ENCODE measurements at places on chromosomes 3 and 15.
A peak's percentile ranks its signal among the peaks of the same experiment; 100 is the strongest.

DNA sequence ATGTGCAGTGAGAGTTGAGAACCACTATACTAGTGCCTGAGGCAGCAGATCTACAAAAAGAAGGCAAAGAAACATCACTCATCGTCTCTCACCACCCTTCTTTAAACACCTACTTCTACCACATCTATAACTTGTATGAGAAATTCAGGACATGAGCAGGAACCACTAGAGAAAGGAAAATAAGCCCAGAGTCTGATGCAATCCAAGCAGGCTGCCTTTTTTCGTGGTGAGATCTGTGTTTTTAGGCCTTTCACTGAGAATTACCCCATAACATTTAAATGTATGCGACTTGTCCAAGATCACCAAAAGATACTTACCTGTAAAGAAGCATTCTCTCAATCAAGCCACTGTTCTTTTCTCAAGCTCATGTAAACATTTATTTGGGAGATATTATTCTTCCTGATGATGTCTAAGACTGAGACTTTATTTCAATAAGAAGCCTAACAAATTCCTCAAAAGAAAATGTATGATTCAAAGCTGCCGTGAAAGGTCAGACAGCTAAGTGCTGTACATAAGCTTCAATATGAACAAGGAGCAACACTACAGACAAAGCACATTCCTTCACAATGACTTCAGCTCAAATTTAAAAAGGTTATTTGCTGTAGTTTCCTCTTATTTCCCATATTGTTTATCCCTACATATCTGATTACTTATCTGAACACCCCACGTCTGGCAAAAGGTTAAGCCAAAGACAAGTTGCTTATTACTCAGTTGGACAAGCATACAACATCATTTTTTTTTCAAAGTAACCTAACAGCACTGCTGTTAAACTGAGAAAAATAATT lies 16.5 kb downstream of the SPICE1 start:
- no peak for DNase-seq

- DNase-seq = no peak
These were observed 93.5 kb downstream of the SERPINI1 start for GRCh38 chr3:167829071-167829470.

- DNase-seq = no peak
These were observed 16.2 kb upstream of the ANKDD1A start for GRCh38 chr15:64895285-64896065.

- DNase-seq = peak; percentile 83
These were observed at the start of gene RAB43 for GRCh38 chr3:129121792-129122411. Gene RAB43, minus strand, starts transcription at chr3:129121804. Its CDS starts 315 bp downstream, at chr3:129121489.

DNA sequence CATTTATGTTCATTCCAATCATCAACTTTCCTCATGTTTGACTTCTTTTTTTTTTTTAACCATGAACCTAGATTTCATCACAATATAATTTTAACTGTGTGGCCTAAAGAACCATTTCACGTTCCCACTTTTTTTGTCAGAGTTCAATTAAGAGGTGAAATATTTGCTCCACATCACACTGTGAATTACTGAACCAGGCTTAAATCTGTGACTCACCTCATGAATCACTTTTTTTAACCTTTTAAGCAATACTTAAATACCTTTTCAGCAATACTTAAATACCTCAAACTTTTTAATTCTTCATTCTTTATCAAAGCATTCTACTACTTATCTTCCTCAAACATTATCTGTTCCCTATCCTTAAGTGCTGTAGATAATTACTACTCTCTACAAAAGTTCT lies 137.6 kb downstream of the SI start:
- DNase-seq = no peak

DNA sequence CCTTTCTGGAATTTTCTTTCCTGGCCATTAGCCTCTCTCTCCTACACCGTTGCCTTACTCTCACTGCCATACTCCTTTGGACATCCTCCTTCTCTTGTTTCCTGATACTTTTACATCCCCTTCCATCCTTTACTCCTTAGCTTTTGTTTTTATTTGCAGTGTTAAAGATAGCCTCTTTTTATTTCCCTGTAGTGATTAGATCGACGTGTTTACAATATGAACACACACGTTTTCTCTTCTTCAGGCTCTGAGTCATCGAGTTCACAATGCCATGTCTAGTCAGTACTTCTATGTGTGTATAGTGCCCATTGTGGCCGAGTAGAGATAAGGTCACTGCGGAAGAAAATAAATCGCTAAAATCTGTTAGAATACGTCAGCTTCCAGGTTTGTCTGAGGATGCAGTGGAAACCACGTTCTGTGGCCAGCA lies 208.5 kb downstream of the LPP start:
- DNase-seq = no peak

GRCh38 chr3:111872979-111873378 lies 13.9 kb downstream of the PHLDB2 start:
- no peak for DNase-seq

GRCh38 chr3:21013566-21013965 lies 737.4 kb downstream of the ZNF385D start:
- DNase-seq = no peak

DNA sequence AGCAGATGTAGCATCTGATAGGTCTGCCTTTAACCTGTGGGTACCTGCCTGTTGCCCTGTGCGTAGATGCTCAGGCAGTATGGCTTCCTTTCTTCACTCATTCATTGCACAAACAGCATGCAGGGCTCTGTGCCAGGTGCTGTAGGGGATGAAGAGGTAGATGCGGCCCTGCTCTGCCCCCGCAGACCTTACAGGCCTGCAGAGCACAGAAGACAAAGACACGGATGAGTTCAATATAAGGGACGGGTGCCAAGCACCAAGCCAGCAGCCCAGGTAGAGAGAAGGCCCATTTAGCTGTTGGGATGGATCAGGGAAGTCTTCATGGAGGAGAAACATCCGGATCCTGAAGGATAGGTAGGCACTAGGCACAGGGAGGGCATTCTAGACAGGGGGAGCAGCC lies 69.4 kb downstream of the AAGAB start:
- DNase-seq = no peak

DNA sequence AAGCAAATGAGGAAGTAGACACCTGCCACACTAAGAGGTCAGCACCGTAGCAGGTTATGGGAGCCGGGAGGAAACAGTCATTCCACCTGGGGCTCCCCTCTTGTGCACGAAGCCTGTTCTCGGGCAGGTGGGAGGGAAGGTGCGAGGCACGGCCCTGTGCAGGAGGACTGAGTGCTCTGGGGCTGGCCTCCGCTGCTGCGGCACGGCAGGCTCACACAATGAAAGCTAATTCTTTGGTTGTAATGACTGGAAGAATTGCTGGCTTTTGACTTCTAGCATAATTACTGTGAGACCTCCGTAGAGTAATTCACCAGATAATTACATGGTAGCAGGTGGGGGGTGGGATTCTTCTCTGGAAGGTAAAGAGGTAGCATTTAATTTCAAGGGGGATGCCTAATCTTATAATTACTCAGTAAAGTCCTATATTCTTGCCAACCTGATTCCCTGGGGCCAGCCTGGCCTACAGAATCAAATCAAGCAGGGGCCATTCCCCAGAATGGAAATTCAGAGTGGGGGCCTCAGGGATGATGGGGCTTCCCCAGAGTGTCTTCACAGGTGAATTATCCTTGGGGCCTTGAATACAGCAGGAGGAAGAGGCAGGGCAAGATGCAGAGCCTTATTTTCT lies 129.1 kb downstream of the TPRA1 start:
- no peak for DNase-seq

DNA sequence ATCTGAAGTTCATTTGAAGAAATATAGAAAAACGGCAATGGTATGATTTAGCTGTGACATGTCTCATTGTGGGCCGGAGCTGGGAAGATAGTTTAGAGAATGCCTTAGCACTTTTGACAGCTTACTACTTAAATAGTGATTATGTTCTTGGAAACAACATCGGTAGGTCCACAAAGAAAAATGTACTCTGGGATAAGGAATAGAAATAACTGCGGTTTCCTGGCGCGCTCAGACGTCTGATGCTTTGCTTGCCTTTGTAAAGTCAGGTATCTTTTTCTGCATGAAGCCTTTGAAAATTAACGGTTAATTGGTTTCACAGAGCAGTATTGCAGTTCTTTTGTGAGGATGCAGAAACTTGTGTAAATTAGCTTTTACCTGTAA lies 1.4 kb downstream of the USP3 start:
- DNase-seq = no peak

DNA sequence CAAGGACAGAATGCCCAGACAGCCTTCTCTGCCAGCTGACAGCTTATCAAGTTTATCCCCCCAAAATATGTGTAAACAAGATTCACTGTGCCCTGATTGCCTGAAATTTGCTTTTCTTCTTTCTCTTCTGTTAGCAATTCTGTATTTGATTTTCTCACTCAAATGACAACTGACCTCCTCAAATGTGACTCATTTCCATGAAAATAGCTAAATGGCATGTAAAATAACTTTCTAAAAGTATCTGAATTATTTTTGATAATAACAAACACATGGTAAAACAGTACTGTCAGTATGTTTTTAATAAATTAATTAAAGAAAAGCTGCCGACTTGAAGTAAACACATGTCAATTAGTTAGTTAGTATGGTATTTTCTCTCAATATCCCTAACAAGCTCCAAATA lies 202.3 kb upstream of the STAC start:
- DNase-seq = no peak

DNA sequence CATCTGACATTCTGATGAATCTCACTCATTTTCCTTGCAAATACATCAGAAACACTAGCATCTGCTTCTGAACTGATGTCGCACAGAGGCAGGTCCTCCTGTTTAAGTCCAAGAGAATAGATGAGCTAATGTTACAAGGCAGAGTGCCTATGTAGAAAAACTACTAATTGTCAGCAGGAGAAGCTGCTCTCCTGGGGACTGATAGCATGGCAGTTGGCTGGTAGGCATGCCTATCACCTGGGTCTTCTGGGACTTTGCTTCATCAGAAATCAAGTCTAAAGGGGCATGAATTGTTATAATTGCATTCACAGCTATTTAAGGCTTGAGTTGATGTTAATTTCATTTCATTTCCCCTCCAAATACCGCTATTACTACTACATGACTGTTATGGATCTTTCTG lies 457.2 kb downstream of the RAP2B start:
- DNase-seq = no peak

GRCh38 chr3:69511361-69511760 lies 125.5 kb upstream of the FRMD4B start:
- DNase-seq = no peak

GRCh38 chr3:66237552-66237951 lies 16.8 kb downstream of the SLC25A26 start:
- DNase-seq = no peak

DNA sequence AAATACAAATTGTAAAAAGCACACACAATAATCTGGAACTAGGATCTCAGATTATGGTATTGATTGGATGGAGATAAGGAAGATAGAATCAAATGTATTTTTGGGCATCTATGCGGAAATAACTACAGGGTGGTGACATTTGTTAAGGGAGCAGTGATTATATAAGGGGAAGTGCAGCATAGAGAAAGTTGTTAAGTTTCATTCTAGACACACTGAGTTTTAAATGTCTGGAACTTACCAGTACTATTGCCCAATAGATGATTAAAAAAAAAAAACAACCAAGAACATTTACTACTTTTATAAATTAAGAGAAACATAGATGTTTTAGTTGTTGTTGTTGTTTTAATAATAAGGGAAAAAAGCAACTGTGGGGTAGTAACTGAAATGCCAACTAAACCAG lies 32.1 kb upstream of the C3orf38 start:
- DNase-seq = no peak

- DNase-seq = no peak
These were observed 361.0 kb downstream of the SHQ1 start for GRCh38 chr3:72487078-72487765.

DNA sequence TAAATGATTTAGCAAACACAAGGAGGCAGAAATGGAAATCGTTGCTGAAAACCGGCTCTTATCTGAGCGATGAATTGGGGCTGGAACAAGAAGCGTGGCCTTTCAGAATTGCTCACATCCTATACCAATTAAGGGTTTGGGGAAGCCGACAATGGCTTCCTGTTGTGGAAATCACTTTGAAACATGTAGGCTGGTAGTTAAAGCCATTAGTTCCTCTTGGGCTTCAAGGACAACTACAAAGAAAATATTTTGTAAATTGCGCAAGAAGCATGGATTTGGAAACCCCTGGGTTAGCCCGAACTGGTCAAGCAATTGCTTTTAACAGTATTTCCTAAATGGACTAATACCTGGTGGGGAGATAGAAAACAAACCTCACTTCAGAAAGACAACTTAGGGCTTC lies 182.4 kb downstream of the ADAMTS9 start:
- DNase-seq = no peak

DNA sequence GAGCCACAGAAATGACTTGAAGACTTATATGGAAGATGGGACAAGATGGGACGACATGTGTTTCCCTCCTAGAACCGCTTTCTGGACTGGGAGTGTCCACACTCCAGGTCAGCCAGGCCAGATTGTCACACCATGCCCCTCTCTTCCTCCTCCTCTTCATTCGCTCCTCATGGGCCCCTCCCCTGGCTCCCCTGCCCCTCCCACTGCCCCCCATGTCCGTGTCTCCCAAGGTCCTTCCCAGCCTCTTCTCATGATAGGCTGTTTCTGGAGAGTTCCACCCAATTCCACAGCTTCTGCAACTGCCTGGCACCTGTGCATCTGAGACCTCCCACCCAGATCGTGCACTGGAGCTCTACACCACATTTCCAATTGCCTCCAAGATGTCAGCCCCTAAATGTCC lies 6.6 kb downstream of the MYO5C start:
- DNase-seq = no peak

GRCh38 chr3:194087280-194087679 lies 48.7 kb upstream of the HES1 start:
- no peak for DNase-seq

DNA sequence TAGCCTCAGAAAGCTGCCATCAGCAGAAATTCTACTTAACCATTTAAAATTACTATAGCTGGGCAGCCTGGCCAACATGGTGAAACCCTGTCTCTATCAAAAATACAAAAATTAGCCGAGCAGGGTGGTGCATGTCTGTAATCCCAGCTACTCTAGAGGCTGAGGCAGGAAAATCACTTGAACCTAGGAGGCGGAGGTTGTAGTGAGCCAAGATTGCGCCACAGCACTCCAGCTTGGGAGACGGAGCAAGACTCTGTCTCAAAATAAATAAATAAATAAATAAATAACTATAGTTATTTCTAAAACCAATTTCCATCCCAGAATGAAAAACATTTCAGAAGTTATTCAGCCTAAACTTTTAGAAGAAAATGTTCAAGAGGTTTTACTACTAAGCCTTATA lies 25.1 kb downstream of the LRRFIP2 start:
- DNase-seq = no peak

GRCh38 chr3:111850537-111850936 lies 8.5 kb upstream of the PHLDB2 start:
- no peak for DNase-seq
